ENCODE measurements at places on chromosomes 1 and 21.
A peak's percentile ranks its signal among the peaks of the same experiment; 100 is the strongest.

GRCh38 chr1:10908266-10908665 is 104.2 kb upstream of the TARDBP start:
- DNase-seq: no peak

- peak; percentile 46 for DNase-seq
Observed at GRCh38 chr1:42913426-42914091, 45.1 kb downstream of the SLC2A1 start.

- no peak for DNase-seq
Observed at GRCh38 chr1:207076181-207076955, 12.3 kb upstream of the C4BPB start.

- no peak for DNase-seq
Observed at GRCh38 chr1:215606564-215607168, 39.6 kb downstream of the KCTD3 start.

Data from activated CD4-positive, alpha-beta T cell treated with anti-CD3 and anti-CD28 coated beads for 24 hours (primary cell).